ENCODE measurements at places on chromosomes 11 and 22.

DNA sequence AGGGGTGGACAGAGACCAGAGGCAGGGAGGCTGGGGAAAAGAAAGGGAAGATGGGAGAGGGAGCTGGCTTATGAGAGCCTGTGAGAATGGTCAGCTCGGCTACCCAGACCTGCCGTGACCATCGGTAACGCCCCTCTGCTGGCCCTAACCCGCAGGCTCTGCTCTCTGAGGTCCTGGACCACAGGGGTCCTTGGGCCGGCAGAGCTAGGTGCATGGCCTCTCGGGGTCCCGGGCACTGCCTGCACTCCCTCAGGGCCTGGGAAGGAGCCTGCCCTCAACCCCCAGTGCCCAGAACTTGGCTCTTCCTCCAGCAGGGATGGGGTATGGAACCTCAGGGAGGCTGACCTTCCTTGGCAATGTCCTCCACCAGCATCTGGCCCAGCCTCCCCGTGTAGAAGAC is 13.2 kb downstream of the GGT5 start:
- DNase-seq, result no peak

DNA sequence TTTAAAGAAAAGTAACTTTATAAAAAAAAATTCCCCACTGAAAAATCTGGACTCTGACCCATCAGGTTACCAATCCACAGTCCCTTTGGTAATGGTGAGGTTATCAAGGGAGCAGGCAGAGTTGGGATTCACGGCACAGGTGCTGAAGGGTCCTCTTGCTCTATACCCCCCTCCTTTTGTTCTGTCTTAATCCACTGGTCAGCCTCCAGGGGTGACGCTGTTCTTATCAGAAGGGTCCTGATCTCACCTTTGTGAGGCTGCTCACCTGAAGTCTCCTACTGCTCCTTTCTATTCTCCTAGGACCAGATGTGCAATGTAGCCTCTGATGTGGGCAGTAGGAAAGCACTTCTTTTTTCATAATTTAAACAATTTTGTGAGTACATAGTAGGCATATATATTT is 80.6 kb upstream of the E2F8 start:
- DNase-seq, result no peak

- DNase-seq, result no peak
Observed at GRCh38 chr11:110373051-110373702, 56.6 kb upstream of the FDX1 start.

GRCh38 chr11:130437848-130438247 is 9.4 kb upstream of the ADAMTS8 start:
- DNase-seq, result no peak
